NCI-H187 (cell line): ENCODE measurements at places on chromosomes 7 and 10.

DNA sequence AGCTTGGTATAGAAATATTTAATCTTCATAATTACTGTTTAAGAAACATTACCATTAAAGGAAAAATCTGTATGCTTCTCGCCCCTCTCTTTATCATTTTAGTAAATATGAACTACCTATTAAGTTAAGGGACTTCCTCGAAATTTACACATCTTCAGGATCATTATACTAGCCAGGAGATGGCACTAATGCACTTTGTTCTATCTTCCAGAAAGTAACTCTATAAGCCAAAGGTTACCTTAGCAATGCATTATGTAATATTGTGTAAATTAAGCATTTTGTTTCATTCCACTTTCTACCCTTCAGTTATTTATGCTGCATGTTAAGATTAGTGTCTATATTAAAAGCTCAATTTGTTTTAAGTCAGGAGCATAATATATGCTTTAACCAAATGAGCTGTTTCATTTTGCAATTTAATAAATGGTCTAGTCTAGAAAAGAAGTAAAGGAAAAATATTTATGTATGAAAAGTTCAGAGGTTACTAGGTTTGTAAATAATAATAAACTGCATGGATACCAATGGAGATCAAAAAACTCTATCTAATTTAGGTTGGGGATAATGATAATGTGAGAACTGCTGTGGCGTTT is 128.5 kb downstream of the ANKRD7 start:
- DNase-seq, result no peak

DNA sequence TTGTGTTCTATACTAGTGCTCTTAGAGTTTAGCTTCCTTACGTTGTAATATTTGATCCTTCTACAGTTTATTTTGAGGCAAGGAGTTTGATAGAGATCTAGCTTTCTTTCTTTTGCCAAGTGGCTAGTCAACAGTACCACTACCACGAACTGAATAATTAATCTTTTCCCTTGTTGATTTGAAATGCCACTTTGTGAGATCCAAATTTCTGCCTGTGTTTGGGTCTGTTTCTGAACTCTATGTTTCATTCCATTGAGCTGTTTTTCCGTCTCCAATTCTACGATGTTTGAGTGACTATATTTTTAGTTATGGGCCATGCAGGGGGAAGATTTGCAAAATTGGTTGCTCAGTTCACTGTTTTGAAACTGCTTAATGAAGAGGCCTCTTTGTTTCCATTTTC is 134.7 kb downstream of the KIAA1217 start:
- DNase-seq, result no peak

- no peak for DNase-seq
These were observed 189.2 kb upstream of the GALNT17 start for GRCh38 chr7:70942791-70943190.

- no peak for DNase-seq
These were observed 29.5 kb downstream of the SLC26A4 start for GRCh38 chr7:107690084-107690483.

DNA sequence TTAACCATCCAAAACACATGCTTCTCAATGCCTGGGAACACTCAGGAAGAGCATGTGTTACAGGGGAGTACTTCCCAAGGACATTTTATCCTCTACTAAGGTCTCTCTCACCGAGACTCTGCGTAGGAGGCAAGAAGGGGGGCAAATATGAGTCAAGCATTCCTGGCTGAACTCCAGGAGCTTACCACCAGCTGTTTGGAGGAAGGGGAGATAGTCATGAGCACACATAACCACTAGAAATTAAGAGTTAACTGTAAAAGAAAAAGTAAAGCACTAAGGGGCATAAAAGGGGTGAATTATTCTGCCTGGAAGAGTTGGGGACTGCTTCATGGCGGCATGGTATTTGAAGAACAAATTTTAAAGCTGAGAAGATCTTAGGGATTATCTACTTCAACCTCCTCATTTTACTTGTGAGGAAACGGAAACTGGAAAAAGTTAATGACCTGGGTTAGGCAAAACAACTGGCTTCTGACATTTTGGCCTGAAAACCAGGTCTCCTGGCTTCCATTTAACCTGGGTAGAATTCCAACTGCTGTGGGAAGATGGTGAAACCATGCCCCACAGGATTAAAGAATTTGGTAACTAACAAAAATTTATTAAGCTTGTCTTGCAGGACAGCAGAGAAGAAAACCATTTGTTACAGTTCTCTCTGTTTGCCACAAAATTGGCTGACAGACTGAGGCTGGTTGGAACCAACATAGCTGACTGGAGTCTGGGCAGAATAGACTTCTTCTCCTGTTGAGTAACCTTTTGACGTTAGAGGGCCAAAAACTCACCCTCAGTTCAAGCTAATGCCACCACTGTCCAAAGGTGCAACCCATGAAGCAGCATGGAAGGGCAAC is 85.5 kb downstream of the SLC25A13 start:
- DNase-seq, result no peak

DNA sequence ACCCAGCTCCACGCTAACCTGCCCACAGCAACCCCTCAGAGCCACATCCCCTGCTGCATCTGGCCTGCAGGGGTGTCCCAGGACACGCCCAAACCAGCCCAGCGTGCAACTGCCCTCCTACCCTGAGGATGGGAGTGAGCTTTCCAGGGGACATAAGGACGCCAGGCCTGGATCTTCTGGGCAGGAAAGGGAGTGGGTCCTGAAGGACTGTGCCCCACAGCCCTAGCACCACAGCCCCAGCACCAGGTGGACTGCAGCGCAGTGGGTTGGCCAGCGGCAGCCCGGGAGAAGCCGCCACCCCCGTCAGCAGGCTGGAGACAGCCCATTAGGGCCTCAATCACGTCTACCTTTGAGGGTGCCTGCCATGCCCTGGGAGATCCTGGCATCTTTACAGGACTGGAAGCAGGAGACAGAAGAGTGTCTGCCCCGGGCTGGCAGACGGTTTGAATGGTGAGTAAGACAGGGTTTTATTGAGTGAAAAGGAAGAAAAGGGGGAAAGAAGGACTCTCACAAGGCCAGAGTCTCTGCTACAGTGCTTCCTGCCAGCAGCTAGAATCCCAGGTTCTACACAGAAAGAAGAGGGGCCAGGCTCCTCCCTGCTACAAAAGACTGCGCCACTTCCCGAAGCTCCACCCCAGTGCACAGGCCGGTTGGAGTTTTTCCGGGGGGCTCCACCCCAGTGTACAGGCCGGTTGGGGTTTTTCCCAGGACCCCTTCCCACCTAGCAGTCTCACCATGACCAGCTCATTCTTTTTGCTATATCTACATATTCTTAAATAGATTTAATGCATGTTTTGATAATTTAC is 69.8 kb upstream of the KCTD7 start:
- DNase-seq, result no peak

DNA sequence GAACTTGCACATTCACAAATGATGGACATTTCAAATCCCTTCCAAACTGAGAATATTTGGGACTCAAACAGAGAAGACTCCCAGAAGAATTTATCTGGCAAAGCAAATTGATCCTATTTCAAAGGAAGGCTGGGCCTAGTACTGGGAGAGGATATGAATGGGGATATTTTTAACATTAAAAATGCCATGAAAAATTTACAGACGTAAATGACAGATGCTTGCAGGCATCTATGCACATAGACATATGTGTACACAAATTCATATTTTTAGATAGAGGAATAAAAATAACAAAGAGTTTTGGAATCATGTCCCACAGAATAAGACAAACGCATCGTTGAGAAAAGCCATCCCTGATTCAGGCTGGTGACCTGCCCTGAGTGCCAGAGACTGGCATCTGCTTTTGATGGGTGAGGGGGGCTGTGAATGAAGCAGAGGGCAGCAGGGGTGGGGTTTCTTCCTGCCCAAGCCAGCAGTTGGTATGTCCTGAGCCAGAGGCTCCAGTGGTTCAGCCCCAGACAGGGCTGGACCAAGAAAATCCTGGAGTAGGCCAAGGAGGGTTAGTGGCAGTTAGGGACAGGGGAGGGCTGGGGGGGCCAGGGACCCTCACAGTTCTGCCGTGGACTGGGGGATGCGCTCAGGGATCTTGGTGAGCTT is 138.5 kb downstream of the SLIT1 start:
- no peak for DNase-seq

- DNase-seq, result no peak
These were observed 45.8 kb downstream of the TNRC18 start for GRCh38 chr7:5377816-5378215.

- DNase-seq, result no peak
These were observed 13.5 kb downstream of the CNNM2 start for GRCh38 chr10:102931643-102932042.

DNA sequence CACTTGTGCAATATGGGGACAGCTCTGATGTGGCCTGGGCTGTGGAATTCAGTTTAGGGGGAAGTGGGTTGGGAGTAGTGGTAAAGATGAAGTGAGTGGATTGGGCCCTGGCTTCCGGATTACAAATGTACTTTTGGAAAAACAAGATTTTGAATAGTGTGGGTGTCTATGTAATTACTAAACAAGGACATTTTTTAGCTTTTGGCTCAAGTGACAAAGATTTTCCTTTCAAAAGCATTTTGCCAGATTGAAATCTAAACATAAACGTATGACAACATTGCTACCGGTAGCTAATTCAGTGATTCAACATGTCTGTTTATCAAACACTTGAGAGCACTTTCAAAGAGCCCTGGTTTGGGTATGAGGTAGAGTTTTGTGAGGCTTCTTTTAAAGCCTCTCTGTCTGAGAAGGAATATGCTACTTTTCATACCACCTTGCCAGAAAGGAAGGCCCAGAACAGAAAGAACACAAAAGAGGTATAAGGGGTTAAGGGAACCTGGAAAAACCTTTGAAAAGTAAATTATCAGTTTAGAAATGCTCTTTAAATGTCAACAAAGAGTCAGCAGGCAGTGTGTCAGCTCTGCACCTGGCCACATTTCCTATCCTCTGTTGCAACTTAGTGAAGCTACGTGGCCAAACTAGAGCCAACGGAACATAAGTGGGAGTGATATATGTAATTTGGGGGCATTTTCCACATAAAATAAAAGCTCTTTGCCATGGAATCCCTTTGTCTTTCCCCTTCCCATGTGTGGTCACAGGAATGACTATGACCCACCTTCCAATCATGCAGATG is 516.1 kb downstream of the NRG3 start:
- no peak for DNase-seq

DNA sequence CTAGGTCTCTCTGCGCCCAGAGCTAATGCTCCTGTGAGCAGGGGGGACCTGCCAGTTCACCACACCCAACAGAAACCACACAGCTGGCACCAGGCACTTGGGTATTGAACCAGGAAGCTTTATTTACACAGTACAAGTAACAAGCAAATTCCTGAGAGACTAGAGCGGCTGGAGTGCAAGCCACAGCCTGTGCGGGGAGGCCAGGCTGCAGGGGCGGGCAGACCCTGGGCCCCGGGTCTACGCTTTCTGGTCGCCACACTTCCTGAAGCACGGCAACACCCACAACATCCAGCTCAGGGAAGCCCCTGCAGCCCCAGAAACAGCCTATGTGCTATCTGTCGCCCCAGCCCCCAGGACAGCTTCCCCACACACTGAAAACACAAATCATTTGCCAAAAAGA is 125.0 kb downstream of the FAM53B start:
- peak; percentile 28 for DNase-seq

DNA sequence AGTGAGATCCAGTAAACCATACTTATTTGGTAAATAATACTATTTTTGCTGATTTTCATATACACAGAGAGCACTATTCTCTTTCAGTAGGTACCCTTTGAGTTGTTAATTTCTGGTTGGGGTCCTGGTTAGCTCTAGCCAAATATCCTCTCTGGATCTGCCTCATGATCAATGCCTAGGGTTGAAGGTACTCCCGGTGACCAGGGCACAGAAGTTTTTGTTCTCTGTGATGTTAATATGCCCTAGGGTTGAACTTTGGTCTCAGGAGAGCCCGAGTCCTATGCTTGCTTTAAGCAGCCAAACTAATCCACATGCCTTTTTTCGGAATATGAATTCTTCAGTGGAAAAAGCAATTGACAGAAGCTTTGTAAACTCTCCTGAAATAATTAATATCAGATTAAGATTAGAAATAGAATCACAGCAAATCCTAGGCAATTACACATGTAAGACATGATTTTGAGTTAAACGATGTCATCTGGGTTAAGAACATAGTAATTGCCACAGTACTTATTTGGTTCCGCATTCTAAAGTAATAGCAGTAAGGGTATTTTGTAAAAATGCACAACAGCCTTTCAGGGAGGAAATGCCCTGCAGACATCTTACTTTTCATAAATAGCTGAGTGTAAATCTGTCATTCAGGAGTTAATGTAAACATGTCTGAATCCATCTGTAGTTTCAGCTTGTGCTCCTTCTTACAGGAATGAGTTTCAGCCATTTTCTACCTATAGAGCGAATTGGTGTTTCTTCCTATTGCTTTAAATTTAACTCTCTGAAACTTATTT is 10.1 kb downstream of the CHN2 start:
- DNase-seq, result no peak
